ENCODE measurements at places on chromosomes 16 and 17. TPM values are rescaled to one million over a fixed set of nuclear protein-coding genes. Genes with fewer than 3 reads are reported as not detected.

The TBC1D3I gene
- not detected for total RNA-seq

The GCGR gene
- not detected for total RNA-seq

The TNFSF12 gene
- 3.9 TPM for total RNA-seq

The KRTAP1-1 gene
- not detected for total RNA-seq

The RHBDL3 gene
- total RNA-seq = 0.12 TPM

The PERCC1 gene
- total RNA-seq = not detected

The CA5A gene
- not detected for total RNA-seq

The MYH13 gene
- total RNA-seq = not detected
